Astrocyte of the spinal cord (primary cell): ENCODE measurements at places on chromosomes 4 and X.

DNA sequence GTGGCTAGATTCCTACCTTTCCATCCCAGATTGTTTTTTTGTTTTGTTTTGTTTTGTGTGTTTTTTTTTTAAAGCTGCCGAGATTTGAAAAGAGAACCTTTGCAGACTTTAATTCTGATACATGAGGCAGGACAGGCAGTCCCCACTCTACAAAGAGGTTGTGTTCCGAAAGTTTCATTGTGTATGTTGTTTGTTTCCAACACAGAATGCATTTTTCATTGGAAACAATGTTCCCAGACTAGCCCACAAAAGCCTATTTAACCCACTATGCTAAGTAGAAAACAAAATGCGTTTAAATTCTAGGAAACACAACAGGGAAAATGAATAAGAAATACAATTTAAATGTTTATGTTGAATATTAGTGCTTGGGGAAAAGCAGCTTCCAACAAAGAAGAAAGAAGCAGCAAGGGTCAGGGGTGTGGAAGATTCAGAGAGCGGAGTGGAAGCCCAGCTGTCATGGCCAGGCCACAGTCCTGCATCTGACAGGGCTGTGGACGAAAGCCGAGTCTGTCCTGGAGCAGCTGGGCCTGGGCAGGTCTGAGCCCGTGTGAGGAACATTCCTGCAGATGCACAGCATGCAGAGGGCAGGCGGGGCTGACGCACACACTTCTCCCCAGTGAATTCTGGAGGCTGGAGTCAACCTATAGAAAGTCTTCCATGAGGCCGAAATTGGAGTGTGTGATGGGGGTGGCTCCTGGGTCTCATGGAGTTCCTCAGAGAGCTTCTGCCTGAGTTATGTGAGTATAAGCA, 12.4 kb upstream of the SETD7 start:
- no peak for DNase-seq

- no peak for DNase-seq
These were observed 195.8 kb downstream of the PDGFC start for GRCh38 chr4:156775813-156776212.

- DNase-seq = peak; percentile 48
These were observed 651 bp downstream of the UCHL1 start for GRCh38 chr4:41257257-41257901.

GRCh38 chrX:19642241-19643109, 127.2 kb upstream of the MAP3K15 start:
- DNase-seq = no peak

DNA sequence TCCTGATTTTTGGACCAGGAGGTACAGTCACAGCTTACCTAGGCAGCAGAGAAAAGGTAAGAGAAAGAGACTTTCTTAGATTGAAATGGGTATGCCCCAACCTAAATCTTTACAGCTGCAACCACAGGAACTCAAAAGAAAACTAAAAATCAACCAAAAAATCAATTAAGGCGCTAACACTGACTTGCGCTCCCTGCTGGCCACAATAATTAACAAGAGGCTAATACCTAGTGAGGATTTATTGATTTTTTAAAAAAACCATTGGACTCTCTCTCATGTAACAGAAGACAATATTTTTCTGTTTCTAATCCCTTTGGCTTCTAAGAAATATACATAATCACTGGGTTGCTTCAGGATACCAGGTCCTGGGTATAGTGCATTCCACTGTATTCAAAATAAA, 153.9 kb upstream of the TENM3 start:
- no peak for DNase-seq

- no peak for DNase-seq
These were observed 219.1 kb downstream of the THOC2 start for GRCh38 chrX:123513585-123514278.

- DNase-seq = no peak
These were observed 38.5 kb upstream of the KLF3 start for GRCh38 chr4:38625508-38625907.

- no peak for DNase-seq
These were observed 3.0 kb downstream of the MID1 start for GRCh38 chrX:10617186-10617998.

DNA sequence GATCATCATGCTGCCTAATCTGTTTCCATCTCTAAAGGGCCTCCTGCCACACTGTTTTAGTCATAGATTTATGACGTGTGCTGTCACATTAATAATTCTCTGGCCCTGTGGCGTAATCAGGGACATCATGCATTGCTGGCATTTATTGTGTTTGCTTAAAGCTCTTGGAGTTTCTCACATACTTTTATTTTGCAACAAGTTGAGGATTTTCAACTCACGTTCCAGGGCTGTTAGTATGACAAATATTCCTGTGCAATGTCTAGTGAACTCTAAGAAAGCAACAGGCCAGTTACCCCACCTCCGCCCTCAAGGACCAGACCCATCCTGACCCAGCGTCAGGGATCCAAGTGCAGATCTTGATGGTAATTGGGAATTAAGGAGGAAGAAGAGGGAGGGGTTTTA, 7.8 kb upstream of the PIGA start:
- DNase-seq = no peak

DNA sequence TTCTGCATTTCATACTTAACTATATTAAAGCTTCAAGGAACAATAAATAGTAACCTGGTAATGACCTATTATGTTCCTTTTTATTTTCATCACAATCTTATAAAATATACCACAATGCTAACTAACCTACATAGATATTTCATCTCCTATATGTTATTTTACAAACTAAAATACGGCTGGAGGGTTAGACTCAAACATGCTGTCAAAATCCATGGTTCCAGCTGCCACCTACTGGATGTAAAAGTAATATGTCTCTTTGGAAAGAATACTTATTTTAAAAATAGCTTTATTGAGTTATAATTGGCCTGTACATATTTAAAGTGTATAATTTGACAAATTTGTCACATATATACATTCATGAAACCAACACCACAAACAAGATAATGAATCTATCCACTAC, 15.0 kb downstream of the RGN start:
- peak; percentile 22 for DNase-seq

GRCh38 chr4:56705966-56706365, 24.9 kb upstream of the HOPX start:
- DNase-seq = no peak

DNA sequence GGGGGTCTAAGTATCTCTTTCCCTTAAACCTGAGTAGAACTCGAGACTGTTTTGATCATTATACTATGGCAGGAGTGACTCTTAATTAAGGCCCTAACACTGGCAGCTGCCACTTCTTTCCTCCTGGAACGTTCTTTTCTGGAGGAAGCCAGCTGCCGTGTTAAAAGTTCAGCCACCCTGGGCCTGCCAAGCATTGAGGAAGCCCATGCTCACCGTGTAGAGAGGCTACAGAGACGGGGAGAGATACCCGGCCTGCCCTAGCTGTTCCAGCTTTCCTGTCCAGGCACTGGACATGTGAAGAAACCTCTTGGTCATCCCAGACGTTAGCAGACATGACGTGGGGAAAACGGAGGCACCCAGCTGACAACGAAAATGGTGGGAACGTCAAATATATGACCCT, 274.1 kb downstream of the ARHGAP10 start:
- no peak for DNase-seq

- DNase-seq = no peak
These were observed 29.0 kb downstream of the MECP2 start for GRCh38 chrX:154068560-154068959.

GRCh38 chrX:2176733-2177132, 324.0 kb downstream of the DHRSX start:
- no peak for DNase-seq

GRCh38 chrX:38561951-38562719, 793 bp downstream of the TSPAN7 start:
- no peak for DNase-seq

DNA sequence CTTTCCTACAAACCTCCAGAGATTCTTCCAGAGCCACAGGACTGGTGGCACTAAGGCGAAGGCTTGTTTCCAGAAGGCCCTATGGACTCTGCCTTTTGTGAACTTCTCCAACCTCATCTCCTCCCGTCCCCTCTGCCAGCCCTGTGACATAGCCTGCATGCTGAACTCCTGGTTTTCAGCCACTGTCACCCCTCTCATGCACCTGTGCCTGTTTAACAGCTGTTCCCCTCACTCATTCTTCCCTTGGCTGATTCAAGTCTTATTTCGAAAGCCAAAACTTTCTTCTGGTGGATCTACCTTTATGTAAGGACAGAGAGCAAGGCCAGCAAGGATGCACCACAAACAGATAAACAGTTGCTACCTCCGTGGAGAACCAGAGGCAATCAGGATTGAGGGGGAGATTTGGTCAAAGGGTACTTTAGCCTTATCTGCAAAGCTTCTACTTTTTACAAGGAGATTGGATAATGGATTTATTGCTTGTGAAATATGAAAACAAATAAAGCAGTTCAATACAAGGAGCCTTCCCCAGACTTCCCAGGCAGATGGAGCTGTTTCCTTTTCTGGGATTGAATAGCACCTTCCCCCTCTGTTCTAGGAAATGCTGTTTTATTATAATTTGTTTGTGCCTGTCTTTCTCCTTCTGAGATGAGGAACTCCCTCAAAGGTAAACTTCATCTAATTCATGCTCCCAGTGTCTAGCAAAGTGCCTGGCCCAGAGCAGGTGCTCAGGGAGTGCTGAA, 5.7 kb downstream of the CITED1 start:
- DNase-seq = no peak

- DNase-seq = peak; percentile 91
These were observed 84.3 kb downstream of the SPRY1 start for GRCh38 chr4:123480706-123481418.

DNA sequence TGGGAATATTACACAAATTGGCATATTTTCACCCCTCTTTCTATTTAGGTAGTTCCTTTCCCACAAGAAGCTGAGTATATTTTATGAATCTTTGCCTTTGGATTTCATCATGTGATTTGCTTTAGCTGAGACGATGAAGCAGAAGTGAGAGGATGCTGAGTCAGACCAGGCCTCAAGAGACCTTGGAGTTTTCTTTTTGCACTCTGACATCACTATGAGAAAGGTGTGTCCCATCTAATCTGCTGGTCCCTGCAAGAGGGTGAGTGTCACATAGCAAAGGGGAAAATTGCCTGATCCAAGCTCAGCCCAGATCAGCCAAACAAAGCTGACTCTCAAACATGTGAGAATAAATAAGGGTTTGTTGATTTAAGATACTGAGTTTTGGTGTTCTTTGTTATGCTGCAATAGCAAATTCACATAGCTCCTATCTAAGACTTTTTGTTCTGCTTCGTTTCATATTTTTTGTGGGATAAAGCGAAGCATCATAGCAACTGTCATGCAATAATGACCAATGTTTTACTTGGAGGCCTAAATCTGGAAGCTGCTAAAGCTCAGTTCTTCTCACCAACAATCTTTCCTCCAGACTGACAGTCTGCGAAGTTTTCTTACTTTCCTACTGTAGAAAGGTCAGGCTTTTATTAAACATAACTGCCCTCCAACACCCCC, 176.9 kb downstream of the PDHA2 start:
- peak; percentile 55 for DNase-seq

- DNase-seq = no peak
These were observed 83.9 kb upstream of the NKX1-1 start for GRCh38 chr4:1490011-1490653.

- DNase-seq = peak; percentile 29
These were observed 39.7 kb downstream of the ENPEP start for GRCh38 chr4:110515676-110516075.

DNA sequence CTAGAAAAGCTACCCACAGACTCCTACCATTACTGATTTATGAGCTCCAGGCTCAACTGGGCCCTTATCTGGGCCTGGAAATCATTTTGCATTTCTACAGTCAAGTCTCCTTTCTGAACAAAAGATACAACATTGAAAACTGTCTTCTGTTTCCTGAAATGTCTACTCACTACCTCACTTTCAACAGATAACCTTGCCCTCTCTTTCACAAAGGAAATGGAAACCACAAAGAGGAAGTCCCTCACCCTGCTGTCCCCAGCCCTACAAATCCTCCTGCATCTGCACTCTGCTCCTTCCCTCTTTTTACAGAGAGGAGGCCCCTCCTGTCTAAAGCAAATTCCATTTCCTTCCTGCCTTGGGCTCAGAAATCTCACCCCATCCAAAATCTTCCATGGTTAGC, 24.8 kb upstream of the CYBB start:
- no peak for DNase-seq

DNA sequence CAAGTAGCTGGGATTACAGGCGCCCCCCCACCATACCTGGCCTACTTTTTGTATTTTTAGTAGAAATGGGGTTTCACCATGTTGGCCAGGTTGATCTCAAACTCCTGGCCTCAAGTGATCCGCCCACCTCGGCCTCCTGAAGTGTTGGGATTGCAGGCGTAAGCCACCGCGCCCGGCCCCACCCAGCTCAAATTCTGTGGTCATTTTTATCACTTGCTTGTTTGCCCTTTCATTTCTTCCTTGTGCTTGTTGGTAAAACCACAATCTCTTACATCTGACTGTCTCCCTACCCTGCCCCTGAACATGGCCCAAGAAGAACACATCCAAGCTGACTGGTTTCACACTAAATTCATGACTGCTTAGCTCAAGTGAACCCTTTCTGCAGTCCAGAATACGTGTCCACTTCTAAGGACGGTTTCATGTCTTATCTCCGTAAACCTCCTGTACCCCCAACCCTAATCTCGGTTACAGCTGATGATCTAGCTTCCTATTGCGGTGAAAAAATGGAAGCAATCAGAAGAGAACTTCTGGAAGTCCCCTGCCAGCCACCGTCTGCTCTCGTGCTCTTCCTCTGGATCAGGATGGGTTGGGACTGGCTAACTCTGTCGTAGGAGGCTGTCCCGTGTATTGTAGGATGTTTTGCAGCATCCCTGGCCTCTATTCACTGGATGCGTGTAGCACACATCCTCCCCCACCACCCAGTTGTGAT, 5.4 kb upstream of the RS1 start:
- no peak for DNase-seq

- peak; percentile 59 for DNase-seq
These were observed 116.4 kb downstream of the RAP1GDS1 start for GRCh38 chr4:98377559-98377958.

- peak; percentile 76 for DNase-seq
These were observed 599.3 kb downstream of the SPRY1 start for GRCh38 chr4:123995936-123996335.

DNA sequence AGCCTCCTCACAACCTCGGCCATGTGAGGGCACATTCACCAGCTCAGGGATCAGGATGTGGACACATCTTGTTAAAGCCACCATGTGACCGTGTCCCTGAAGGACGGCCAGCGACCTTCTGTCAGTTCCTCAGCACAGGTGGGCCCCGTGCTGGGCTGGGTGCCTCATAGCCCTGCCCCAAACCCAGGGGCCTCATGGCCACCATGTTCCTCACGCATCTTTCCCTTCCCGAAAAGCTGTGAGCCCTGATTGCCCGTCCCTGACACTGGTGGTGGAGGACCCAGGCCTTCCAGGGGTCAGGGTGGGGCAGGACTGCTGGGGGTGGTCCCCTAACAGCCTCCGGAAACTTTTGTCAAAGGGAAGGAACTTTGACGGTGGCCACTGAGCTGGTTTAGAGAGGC, 60.1 kb upstream of the ADRA2C start:
- DNase-seq = no peak

DNA sequence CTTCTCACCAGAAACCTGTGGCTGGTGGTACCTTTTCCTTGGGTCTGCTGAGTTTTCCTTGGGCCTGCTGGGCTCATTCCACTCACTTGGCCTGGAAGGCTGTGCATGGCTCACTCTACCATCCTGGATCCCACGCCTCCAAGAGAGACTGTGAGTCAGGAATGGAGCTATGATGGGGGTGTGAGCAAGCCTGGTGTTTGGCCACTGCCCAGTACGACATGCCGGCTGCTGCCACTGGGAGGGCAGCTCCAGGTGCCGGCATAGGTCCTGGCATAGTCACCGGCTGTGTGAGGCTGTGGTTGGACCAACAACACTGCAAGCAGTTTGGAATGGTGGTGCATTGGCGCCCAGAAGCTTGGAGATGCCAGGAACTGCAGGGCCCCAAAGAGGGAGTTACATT, 721.7 kb downstream of the PCDH18 start:
- DNase-seq = peak; percentile 1

- peak; percentile 99 for DNase-seq
These were observed 41.4 kb upstream of the RASSF6 start for GRCh38 chr4:73661646-73662119.
